Osteocyte (in vitro differentiated cells): ENCODE measurements at places on chromosomes 4 and X.

- no peak for DNase-seq
Observed at GRCh38 chr4:152476796-152477195, 59.1 kb downstream of the FBXW7 start.

DNA sequence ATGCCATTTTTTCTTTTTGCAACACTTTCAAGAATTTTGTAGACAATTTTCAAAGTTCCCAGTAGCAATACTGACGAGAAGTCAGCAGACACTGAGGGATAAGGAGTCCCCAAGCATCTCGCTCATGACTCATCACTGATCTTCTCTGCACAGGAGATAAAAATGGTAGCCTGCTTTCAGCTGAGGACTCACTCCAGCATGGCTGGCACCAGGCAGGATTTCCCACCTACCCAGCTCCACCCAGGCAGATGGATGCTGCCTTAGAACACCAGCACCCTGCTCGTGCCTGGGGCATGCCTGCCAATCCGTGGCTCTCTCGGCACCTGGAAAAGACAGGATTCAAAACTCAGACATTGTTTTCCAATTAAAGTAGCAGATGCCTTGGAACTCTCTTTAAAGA, 24.9 kb downstream of the JAKMIP1 start:
- DNase-seq: no peak

DNA sequence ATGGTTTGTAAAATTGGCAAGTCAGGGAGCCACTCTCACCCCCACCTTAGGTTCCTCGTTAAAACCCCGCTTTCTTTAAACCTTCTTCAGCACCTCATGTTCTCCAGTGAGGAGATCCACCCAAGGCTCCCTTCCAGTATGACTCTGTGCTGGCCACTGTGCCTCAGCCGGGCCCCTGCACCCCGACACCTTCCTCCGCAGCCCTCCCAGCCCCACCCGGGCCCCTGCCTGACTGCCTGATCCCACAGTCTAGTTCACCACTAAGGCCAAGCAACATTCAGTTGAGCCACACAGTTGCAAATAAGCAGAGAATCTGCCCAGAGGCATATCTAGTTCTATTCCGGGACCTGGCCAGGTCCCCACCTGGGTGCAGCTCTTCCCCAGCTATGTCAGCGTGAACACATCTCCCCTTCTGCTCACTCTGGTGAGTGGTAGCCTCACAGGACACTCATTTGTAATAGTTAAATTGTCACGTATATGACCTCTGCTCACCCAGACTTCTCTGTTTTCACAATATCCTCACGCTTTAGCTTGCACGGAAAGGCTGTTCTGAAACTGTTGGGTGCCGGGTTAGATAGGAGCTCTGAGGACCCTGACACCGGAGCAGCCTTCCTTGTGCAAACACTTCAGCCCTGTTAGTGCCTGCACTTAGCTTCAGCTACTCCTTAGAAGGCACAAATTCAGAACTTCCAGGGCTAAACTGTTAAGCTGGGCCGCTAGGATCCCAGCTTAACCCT, 146.8 kb downstream of the DCTD start:
- DNase-seq: no peak

GRCh38 chr4:56314207-56314915, 72.9 kb downstream of the AASDH start:
- DNase-seq: peak; percentile 82

DNA sequence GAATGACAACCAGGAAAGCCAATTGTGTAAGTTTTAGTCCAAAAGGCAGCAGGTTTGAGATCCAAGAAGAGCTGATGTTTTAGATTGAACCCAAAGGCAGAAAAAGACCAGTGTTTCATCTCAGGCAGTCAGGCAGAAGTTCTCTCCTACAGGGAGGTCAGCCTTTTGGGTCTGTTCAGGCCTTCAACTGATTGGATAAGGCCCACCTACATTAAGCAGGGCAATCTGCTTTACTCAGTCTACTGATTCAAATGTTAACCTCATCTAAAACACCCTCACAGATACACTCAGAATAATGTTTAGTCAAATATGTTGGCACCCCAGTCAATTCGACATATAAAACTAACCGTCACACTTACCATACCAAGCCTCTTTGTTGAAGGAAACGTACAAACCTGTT, 134.2 kb upstream of the NEIL3 start:
- no peak for DNase-seq

GRCh38 chrX:109441266-109441665, 40.6 kb downstream of the GUCY2F start:
- DNase-seq: no peak

- DNase-seq: no peak
Observed at GRCh38 chr4:107619066-107619465, 101.0 kb downstream of the PAPSS1 start.

GRCh38 chr4:13615161-13615560, 12.4 kb downstream of the BOD1L1 start:
- DNase-seq: no peak

DNA sequence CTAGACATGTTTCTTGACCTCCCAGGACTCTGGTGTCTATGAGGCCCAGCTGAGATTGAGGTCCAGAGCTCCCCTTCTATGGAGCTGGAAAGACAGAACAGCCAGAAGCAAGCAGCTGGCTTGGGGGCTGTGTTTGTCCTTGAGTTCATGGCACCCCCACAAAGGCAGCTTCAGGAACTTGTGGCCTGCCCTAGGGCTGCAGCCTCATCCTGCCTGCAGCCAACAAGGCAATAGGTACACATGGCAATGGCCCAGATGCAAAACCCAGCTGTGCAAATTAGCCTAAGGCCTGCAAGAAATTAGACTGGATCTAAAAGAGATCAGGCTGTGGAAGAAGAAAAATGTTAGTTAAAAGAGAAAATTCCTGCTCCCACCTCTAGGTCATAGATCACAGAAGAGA, 131.7 kb upstream of the NALF2 start:
- peak; percentile 44 for DNase-seq

DNA sequence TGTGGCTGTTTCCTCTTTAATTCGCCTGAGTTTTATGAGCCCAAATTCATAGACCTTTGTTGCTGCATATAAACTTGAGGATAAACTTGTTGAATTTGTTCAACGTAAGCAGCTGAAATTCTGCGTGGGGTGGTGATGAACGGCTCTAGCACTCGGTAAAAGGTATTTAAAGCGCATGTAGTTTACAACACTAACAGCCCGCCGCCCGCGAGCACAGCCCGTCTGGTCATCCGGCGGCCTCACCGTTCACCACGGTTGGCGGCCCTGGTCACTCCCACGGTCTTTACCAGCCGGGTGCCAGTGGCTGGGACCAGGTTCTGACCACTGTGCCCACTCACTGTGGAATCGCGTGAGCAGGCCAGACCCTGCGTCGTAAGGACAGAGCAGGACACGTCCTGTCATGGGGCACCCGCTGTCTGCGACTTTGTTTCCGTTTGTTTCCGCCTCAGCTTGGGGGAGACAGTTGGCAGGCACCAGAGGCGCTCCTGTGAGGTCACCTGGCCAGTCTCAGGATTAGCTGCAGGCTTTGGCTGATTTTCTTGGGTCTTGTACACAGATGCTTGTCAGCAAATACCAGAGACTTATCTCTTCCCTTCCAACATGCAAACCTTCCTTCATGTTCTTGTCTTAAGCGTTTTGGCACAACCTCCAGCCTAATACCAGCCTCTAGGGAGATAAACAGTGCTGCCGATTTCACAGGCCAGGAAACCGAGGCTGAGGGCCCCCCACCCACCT, 36.8 kb upstream of the SPON2 start:
- no peak for DNase-seq

- DNase-seq: no peak
Observed at GRCh38 chr4:80010316-80010715, 62.7 kb downstream of the ANTXR2 start.
